ENCODE measurements at places on chromosomes 1 and 21.
A peak's percentile ranks its signal among the peaks of the same experiment; 100 is the strongest.

- DNase-seq: peak; percentile 61
Observed at GRCh38 chr1:6497215-6497866, 5.9 kb upstream of the PLEKHG5 start.

DNA sequence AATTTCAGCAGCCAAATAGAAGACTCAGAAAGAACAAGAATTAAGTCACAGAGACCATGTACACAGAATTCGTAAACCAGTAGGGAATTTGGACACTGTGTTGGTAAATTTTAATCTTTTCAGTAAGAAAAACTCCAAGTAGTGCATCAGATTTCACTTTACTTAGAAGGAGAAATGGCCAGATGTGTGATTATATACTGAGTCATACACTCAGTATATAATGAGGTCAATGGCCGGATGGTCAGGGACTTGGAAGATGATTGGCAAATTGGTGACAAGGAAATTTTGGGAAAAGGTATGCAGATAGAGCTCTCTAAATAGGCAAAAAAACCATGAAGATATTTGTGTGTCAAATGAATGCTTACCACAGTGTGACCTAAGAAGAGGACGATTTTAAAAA lies 399.8 kb upstream of the LRRC7 start:
- DNase-seq: no peak

- DNase-seq: no peak
Observed at GRCh38 chr1:162709870-162710269, 77.6 kb downstream of the DDR2 start.

DNA sequence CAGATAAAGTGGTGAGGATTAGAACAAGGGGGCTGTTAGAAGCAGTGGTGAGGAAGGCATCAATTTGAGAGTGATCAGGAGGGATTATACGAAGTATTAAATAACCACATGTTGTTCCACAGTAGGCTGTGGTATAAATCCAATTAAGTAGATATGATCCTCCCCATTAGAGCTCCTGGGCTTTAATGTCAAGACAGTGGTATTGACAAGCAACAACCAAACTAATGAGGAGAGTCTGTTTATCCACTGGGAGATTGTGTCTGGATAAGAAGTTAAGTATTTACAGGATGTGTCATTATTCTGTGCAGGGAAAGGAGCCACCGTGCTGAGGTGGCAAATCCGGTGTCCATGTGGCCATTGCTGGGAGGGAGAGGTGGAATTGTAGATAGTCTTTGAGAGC lies 5.8 kb downstream of the ACTN2 start:
- DNase-seq: no peak

DNA sequence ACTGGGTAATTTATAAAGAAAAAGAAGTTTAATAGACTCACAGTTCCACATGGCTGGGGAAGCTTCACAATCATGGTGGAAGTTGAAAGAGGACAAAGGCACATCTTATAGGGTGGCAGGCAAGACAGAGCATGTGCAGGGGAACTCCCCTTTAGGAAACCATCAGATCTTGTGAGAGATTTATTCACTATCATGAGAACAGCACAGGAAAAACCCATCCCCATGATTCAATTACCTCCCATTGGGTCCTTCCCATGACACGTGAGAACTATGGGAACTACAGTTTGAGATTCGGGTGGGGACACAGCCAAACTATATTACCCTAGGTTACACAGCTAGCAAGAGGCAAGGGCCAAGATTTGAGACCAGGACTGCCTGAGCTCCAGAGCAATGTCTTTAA lies 30.4 kb upstream of the SOX13 start:
- no peak for DNase-seq

GRCh38 chr1:24749886-24750285 lies 4.6 kb downstream of the CLIC4 start:
- DNase-seq: no peak

- DNase-seq: no peak
Observed at GRCh38 chr1:160404094-160404493, 3.7 kb downstream of the VANGL2 start.

DNA sequence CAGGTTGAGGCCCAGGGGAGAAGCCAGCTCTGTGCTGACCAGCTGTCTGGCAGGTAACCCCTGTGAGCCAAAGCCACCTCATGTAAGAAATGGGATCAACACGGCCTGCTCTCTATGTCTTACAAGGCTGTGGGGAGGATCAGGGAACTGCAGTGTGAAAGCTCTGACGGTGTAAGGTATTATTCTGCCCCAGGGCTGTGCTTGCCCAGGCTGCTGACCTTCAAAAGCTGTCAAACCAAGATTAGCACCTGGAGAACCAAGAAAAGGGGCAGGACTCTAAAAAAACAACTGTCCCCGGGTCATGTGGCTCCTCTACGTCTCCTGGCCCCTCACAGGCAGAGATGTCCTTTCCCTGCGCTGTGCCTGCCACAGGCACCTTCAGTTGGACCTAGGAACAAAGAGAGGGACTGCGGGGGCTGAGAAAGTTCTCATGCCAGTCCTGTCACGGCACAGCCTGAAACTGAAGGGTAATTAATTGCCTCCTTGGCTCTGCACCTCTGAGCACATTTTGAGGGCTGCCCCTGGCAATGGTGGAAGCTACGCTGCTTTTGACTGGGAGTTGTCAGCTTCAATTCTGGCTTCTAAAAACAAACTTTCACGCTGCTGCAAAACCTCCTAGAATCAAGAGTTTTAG lies 77.6 kb downstream of the PGBD5 start:
- DNase-seq: no peak

GRCh38 chr1:228979774-228980173 lies 244.5 kb downstream of the RHOU start:
- DNase-seq: no peak

DNA sequence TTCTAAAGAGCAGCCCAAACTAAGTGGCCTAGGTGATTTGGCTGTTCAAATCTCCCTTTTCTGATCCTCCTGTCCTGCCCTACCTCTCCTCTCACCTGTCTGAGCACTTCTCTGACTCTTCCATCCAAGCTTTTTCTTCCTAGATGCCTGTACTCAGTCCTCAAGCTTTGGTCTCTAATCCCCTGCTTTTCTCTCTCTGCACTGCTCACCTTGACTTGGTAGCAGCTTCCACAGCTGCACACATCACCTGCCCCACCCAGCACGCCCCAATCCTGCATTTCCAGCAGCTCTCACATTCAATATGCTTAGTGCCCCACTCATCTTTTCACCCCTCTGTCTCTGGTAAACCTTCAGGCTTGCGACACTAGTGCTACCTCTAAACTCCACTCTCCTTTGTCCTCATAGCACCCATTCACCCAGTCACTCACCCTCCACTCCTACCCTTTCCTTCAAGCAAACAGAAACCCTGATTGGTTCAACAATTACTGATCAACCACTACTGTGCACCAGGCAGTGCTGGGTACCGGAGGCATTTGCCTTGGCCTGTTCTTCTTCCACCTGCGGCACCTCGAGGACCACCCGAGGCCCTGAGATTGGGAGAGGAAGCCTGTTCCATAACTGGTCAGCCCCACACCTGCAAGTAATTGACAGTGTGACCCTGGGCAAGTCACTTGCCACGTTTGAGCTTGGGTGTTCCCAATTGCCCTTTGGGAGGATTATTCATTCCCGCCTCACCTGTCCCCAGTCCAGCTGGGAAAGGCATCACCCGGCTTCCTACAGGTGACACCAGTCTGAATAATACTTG lies 136.1 kb upstream of the EDN2 start:
- no peak for DNase-seq

DNA sequence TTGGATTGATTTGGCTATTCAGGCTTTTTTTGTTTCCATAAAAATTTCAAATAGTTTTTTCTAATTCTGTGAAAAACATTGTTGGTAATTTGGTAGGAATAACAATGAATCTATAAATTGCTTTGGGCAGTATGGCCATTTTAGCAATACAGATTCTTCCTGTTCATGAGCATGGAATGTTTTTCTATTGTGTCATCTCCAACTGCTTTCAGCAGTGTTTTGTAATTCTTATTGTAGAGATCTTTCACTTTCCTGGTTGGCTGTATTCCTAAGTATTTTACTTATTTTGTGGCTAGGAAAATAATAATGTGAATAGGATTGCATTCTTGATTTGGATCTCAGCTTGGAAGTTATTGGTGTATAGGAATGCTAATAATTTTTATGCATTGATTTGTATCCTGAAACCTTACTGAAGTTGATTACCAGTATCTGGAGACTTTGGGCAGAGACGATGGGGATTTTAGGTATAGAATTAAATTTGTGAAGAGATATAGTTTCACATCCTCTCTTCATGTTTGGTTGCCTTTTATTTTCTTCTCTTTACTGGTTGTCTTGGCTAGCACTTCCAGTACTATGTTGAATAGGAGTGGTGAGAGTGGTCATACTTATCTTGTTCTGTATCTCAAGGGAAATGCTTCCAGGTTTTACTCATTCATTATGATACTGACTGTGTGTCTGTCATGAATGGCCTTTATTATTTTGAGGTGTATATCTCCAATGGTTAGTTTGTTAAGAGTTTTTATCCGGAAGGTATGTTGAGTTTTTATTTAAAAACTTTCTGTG lies 57.3 kb downstream of the DRAM2 start:
- DNase-seq: no peak

GRCh38 chr1:75438355-75438754 lies 172.6 kb downstream of the SLC44A5 start:
- DNase-seq: no peak

DNA sequence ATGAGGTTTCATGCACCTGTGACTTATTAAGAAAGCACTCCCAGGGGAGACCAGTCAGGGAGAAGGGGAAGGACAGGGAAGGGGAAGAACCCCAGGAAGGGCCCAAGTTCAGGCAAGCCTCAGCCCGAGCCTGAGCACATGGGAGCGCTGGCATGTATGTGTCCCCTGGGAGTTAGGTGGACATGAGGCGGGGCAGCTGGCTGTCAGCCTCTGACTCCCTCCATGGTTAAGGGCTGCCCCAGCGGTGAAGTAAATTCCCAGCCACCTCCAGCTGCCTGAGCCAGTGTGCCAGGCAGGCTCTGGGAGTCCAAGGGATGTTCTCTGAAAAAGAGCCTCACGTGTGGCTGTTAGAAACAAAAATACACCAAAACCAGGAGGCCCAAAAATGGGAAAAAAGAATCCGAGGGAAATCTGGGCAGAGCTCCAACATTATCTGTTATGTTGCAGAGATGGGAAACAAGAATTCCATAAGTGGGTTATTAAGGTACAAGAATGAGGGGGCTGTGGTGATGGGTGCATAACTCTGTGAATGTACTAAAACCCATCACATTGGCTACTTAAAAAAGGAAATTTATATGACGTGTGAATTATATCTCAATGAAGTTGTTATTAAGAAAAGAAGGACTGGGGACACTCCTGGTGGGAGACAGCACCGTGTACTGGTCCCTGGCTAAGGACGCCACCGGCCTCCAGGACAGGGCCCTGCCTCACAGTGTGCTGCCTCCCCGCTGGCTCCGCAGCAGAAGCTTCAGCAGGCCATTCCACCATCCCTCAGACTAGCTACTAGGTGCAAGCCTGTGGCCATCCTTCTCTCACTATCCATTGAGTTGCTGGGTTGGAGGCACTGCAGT lies 18.7 kb downstream of the DMRTB1 start:
- DNase-seq: no peak

DNA sequence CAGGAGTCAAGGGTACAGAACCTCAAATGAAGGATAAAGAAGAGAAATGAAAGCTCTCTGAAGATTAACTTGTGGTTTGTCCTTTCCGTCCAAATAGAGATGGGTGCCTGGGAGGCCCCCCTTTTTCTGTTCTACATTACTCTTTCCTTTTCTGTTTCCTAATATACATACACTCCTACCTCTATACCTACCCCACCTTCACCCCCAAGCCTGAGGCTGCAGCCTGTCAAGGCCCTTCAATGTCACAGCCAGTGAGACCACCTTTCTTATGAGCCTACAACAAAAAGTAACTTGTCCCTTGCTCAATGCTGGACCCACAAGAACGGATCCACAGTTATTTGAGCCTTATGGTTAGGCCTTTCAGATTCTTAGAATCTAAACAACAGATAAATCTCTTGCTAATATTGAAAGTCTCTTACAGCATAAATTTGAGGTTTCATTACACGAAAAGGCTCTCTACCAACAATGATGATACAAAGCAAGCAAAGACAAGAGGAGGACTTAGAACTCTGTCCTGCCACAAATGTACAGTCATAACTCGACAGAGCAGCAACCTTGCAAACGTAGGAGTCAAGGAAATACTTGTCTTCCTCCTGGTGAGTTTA lies 4.1 kb upstream of the TRAF3IP3 start:
- DNase-seq: no peak
